ENCODE measurements at places on chromosomes 16 and 17.

DNA sequence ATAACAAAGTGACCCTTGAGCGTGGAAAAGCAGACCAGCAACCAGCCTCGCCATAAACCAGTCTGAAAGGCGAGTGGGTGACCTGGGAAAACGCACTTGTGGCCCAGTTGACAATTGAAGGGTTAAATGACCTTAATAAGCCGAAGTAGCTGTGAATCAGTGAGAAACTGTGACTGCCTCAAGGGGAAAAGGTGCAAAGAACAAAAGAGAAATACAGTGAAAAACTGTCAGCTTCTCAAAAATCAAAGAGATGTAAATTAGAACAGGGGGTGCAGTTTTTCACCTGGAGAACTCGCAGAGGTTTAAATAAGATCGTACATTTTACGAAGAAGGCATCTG lies 124.1 kb downstream of the CMIP start:
- no peak for DNase-seq

DNA sequence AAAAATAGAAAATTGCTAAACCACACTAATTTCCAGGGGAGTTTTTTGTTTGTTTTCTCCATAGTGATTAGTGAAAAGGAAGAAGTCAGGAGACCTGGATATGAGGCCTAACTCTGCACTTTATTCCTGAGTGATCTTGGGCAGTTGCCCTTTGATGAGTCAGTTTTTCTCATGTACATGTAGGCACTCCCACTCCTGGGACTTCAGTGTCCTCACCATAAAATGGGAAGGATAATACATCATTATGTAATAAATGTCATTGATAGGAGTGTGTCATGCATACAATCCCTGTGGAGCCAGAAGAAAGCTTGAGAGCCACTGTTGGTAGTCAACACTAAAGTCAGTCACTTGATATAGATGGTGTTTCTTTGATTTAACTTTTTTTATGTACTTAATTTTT lies 32.5 kb downstream of the WIPF2 start:
- DNase-seq: no peak

DNA sequence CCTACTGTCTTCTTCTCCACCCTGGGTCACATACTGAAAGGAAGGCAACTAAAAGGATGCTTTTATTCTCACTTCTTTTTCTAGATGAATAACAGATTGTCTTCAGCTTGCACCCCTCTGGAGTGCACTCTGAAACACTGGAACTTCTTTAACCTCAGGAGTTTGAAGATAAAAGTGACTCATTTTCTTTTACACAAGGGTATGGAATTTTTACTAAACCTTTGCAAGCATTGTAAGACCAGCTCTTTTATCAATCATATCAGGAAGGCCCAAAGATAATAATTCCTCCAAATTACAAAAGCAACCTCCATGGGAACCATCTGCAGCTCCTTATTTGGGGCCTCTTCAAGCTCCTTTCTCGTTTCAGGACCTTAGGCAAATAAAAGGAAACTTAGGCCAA lies 193.5 kb upstream of the KIF2B start:
- no peak for DNase-seq

DNA sequence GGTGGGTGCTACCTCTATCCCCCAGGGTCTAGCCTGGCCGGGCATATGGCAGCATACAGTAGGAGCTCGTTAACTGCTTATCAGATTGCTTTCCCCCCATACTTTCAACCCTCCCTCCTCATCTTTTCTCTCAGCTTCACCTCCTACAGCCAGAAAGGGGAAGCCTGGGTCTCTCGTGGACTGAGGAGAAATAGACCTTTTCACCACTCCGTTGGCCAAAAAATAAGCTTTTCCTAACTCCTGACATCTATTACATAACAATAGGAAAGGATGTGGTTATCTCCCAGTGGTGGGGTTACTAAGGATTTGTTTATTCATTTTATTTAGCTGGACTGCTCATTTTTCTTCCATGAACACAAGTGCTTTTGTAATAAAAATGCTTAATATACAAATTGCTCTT lies 9.0 kb upstream of the CXCL16 start:
- DNase-seq: no peak

GRCh38 chr16:55849536-55849935 lies 16.6 kb upstream of the CES1 start:
- no peak for DNase-seq

DNA sequence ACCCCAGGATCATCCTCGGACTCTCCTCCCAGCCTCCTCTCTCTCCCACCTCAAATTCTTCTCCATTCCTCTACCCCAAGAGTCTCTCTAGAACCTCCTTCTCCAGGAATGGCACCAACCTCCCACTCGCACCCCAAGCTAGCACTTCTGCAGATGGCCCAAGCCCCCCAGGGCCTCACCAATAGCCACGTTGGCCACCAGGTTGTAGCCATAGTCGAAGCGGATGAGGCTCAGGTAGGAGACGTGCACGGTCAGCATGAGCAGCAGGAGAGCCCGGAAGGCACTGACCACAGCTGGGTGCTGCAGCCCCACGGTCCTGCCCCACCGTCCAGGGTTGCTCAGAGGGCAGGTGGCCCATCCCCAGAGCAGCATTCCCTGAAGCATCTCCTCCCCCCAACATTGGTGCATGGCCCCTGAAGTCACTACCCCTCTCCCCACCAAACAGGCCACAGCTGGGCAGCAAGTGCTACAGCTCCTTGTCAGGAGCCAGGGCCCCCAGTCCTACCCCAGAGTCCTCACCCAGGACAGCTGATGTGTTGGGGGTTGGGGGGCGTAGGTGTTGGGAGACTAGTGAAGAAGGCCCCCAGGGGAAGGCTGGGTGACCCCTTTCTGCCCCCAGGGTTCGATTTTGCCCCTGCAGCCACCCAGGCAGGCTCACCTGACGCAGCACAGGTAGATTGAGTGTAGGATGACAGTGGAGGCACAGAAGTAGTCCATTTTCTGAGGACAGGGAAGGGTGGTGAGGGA lies 5.3 kb downstream of the PNMT start:
- DNase-seq: no peak

GRCh38 chr17:6626616-6627015 lies 13.9 kb downstream of the KIAA0753 start:
- DNase-seq: no peak

- no peak for DNase-seq
These were observed 797 bp downstream of the PRCD start for GRCh38 chr17:76540381-76541300.

DNA sequence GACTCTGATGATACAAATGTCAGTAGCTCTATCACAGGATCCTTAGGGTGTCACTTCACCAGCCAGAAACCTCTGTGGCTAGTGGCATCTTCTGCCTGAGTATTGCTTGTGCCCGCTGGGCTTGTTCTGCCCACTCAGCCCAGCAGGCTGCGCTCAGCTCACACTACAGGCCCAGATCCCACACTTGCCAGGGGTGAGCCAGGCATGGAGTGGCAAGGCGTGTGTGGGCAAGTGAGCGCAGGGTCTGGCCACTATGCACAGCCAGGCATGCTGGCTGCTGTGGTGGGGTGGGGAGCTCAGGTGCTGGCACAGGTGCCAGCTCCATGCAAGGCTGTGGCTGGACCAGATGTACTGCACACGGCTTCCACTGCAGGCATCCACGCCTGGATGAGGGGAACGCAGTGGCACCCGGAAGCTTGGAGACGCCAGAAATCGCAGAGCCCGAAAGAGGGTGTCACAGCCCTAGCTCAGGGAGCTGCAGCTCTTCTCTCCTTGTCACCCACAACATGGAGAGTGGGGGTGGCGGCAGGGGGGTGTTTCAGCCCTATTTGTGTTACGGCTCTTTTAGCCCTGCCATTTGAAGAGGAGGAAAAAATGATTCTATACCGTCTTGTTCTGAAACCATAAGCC lies 10.2 kb downstream of the CFAP97D1 start:
- no peak for DNase-seq

GRCh38 chr17:32962320-32962711 lies 29.3 kb upstream of the SPACA3 start:
- DNase-seq: no peak

- DNase-seq: no peak
These were observed 204.9 kb upstream of the KCNJ16 start for GRCh38 chr17:69870091-69870530.
